Fibroblast of skin of back (primary cell): ENCODE measurements at places on chromosomes 7 and 10.
A peak's percentile ranks its signal among the peaks of the same experiment; 100 is the strongest.

- peak; percentile 6 for DNase-seq
Measured at GRCh38 chr10:124477614-124478363, 16.2 kb downstream of the LHPP start.

DNA sequence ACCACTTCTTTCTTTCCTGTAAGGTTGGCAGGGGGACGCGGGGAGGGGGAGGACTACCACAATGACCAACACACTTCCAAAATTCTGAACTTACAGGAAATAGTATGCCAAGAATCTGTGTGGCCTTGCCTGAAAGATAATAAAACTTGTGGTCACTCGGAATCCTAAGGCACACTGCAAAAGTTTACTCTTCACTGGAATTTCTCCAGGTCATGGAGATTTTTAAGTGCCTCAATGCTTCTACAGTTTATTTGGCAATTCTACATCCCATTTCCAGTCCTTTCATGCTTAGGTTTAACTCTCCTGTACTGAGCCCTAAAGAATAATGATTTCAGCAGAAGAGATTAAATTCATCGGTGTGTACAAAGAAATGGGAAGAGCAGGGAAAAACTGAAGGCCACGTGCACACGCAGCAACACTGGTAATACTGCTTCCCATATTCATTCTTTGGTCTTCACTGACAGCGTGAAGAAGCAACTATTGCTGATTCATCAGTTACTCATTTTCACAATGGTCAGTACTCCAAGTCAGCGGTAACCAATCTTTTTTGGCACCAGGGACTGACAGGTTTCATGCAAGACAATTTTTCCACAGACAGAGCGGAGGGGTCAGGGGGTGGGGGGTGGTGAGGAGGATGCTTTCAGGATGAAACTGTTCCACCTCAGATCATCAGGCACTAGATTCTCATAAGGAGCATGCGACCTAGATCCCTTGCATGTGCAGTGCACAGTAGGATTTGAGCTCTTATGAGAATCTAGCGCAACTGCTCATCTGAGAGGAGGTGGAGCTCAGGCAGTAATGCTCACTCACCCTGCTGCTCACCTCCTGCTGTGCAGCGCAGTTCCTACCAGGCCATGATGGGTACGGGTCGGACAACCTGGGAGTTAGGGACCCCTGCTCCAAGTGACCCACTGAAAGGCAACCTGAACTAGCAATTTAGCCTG is 9.8 kb downstream of the LARP4B start:
- peak; percentile 54 for DNase-seq

DNA sequence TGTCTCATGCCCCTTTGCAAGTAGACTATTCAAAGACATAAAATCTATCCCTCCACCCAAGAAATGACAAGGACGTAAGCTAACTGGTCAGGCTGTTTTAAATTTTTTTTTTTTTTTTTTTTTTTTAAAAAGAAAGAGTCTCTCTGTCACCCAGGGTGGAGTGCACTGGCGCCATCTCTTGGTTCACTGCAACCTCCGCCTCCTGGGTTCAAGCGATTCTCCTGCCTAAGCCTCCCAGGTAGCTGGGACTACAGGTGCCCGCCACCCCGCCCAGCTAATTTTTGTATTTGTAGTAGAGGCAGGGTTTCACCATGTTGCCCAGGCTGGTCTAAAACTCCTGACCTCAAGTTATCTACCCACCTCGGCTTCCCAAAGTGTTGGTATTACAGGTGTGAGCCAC is 11.2 kb downstream of the TRA2A start:
- no peak for DNase-seq

DNA sequence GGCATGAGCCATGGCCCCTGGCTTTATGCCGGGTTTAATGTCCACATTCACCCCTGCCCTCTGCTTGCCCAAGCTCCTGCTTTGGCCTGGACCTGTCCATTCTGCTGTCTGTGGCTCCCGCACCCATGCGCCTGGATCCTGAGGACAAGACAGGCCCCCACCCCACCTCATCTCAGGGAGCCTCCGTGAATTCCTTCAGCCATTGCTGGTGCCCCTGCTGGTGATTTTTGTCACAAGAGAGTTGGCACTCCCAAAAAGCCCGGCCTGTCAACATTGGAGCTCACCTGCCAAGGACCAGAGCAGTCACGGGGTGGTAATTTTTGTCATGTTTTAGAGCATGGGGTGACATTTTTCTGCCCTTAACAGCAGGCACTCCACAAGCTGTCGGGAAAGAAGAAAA is 127.5 kb upstream of the PLXNA4 start:
- no peak for DNase-seq

DNA sequence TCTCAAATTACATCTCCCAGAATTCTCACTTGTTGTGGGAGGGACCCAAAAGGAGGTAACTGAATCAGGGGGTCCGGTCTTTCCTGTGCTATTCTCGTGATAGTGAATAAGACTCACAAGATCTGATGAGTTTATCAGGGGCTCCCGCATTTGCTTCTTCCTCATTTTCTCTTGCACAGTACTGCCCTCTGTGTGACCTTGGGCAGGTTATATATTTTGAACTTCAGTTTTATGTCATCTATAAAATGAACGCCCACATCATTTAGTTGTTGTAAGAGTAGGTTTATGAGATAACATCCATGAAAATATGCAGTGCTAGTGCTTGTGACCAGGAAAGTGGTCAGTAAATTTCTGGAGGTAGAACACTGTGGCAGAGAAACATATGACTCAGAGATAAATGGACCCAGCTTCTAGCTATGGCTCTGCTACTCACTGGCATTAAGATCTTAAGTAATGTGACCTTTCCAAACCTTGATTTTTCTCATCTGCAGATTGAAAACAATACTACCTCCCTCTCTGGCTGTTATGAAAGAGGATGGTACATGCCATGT is 44.3 kb downstream of the SCRN1 start:
- DNase-seq, result no peak

- DNase-seq, result no peak
Measured at GRCh38 chr10:69412232-69412790, 4.4 kb downstream of the TACR2 start.

DNA sequence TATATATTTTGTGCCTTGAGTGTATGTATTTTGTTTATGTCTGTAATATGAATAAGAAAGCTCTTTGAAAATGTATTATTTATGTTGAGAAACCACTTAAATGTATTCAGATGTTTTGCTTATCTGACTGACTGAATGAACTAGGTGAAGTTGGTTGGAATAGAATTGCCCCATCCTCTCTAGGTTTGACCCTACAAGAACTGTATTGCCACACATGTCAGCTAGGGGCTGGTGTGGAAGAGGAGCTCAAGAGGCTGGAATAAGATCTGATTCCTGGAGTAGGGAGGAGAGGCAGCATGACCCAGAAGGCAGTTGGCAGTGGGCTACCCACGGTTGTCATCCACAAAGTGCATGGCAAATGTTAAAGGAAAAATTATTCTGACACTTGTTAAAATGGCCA is 9.1 kb downstream of the SSMEM1 start:
- no peak for DNase-seq

GRCh38 chr7:47756636-47757035 is 174.7 kb upstream of the TNS3 start:
- DNase-seq, result no peak

DNA sequence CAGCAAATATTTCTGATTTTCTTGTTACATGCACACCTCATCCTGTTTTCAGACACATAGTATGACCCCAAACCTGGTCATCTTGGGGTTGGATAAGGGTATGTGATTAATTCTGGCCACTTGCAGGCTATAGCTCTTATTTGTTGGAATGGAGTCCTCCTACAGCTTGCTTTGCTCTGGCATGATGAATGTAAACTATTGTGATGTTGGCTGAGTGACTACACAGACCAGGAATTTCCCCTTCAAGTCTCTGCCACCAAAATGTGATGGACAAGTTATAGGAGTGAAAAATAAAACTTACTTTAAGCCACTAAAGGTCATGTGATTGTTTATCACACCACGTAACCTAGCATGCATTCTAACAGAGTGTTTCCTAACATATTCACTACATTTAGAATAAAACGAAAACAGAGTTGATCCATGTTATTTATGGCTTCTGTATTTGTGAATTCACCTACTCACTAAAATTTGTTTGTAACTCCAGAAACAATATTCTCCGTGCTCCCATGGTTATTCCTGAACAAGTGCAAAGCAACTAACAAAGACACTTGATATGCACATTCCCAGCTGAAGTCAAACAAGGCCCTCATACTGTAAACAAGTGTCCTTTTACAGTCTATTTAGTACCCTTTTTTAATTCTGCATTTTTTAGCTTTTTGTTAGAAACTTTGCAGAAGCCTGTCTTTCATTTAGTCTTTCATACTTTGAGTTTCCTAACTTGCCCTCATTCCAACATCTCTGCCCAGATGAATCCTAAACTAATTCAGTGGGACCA is 599.2 kb upstream of the PCDH15 start:
- peak; percentile 61 for DNase-seq

GRCh38 chr7:118109607-118110006 is 74.4 kb upstream of the LSM8 start:
- no peak for DNase-seq

DNA sequence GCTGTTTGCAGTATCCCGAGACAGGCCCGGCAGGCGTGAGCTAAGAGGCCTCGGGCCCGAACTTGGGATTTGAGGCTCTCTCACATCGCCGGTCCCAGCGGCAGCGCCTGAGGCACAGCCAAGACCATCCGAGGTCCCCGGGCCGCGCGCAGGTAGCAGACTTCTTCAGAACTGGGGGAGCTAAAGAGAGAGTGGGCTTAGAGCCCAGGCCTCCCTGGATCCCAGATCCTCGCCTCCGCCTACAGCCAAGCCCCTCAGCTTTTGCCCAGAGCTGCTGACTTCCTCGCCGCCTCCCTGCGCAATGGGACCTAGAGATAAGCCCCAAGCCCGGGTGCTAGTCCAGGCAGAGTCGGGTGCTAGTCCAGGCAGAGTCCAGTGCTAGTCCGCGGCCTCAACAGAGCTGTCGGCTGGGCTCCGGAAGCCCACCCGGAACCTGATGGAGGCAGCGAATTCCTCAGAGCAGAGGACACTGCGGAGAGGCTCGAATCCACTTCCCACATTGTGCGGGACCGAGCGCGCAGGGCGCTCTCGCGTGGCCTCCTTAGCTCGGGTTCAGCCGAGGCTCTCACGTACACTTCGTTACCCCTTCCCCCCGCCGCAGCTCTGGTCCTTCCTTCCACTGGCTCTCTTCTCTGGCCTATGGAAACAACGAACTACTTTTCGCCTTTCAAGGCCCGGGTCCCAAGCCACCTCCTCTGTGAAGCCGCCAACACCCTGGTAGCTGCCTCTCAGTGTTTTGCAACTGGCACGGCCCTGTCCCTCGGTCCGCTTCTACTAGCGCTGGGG is 5.8 kb downstream of the LBX1 start:
- no peak for DNase-seq

- no peak for DNase-seq
Measured at GRCh38 chr10:78042058-78042751, 8.5 kb downstream of the RPS24 start.

GRCh38 chr7:119228482-119228881 is 1004.0 kb downstream of the ANKRD7 start:
- no peak for DNase-seq

- DNase-seq, result peak; percentile 76
Measured at GRCh38 chr7:36192053-36192824, 39.2 kb downstream of the EEPD1 start.

DNA sequence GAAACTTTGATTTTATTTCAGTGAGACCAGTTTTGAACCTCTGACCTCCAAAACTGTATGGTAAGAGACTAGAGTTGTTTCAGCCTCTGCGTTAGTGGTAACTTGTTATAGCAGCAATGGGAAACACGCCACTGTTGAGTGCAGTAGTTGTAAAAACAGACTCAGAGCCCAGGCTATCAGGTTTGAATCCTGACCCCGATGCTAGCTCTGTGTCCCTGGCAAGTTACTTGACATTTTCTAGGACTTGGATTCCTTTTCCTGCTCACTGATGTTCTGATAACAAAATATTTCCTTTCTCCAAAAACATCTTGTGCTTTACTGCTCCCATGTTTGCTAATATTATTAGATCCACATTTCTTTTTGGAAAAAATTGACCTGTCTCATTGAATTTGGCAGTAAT is 131.0 kb downstream of the PLXDC2 start:
- no peak for DNase-seq
